ENCODE measurements at places on chromosomes 7 and 10.

DNA sequence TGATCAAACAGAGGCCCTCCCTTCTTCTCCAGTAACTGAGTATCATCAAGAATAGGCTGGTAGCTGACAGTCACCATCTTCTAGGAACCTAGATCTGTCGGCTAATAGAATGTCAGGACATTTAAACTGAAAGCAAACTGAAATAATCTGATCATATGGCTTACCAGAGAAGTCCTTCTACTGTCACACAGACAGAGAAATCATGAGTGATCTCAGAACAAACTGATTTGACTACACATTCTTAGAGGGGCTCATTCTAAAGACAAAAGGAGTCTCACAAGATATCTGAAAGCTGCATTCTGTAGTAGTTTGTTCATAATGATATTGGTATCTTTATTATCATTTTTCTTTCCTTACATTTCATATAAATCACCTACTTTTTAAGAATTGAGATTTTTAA, 130.9 kb upstream of the ADCY1 start:
- DNase-seq = no peak

GRCh38 chr10:99854860-99855259, 72.4 kb downstream of the ABCC2 start:
- DNase-seq = no peak

- DNase-seq = no peak
These were observed 75.6 kb downstream of the ENTPD1 start for GRCh38 chr10:95831515-95831914.

DNA sequence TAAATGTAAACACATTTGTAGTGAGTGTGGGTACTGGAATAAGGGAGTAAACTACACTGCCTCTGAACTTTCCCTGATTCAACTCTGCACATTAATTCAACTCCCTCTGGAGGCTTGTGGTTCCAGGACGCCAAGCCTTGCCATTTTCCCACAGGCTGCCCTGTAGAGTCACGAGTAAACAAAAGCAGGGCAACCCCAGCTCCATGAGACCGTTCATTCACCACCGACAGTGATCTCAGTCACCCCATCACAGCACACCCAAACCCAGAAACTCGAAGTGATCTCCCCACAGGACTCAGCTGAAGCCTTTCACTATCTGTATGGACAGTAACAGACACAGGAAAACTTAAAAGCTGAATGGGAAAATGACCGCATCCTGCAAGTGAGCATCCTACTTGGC, 218.8 kb upstream of the FRMD4A start:
- DNase-seq = no peak

- DNase-seq = no peak
These were observed 2.2 kb downstream of the EMX2 start for GRCh38 chr10:117544711-117545140.

DNA sequence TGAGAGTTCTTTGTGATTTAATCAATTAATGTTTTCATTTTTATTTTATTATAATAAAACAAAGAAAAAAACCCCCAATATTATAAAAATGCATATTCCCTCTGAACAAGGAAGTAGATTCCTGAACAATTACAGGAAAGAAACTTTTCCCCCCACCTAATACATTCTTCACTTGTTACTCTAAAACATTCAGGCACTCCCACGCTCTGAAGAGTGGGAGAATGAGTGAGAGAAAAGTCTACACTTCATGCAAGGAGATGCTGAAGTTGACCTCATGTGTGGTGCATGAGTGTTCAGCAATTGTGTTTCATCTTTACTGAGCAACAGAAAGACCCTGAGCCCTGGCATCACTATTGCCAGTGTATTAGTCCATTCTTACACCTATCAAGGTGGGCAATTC, 244.2 kb upstream of the IGFBP3 start:
- DNase-seq = no peak

DNA sequence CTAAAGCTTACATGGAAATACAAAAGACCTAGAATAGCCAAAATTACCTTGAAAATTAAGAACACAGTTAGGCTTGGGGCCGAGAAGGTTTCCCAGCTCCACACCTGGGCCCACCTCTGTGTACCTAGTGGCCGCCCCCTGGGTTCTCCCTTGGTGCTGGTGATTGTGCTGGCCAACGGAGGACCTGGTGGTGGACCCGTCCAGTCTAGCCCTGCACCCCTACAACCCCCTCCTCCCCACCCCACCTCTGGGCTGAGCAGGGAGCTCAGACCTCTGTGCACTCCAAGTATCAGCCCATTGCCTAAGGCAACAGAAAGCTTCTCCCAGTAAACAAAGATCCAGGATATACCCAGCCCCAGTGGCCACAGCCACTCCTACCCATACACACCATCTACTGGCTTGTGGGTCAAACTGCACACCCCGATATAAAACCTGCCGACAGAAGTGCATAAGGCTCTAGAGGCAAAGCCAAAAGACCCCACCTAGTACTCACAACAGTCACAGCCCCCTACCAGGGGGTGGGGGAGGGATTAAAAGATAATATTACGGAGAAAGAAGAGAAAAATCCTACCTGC, 105.0 kb upstream of the DIP2C start:
- no peak for DNase-seq

- no peak for DNase-seq
These were observed 70.1 kb downstream of the IMMP2L start for GRCh38 chr7:111492234-111492633.

Measured in C1 segment of cervical spinal cord (tissue), 14 donors.